ENCODE measurements at places on chromosomes 12 and 14.

DNA sequence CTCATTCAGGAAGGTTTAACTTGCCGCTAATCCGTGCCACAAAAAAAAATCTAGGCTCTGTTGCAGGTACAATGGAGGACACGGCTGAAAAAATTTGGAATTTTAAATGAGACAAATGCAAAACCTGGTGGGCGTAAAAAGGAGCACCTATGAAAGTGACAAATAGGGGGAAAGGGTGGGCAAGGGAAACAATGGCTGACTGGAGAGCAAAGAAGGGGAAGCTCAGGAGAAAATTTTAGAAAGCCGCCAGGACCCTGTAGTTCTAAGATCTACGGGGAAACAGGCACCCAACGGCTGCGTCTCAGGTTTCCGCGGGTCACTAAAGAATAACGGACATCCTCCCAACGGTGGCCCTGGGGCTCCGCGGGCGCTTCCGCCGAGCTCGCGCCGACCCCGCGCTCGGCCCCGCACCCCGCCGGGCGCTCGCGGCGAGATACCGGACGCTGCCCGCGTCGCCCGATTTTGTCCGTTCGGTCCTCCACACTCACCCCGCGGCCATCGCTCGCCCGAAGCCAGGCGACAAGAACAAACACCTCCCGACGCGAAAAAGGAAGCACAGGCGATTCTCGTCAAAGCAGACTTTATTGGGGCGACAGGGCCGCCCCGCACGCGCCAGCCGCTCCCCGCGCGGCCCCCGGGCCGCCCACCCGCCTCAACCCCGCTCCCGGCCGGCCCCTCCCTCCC lies 1.1 kb upstream of the YY1 start:
- peak; percentile 62 for DNase-seq

GRCh38 chr12:9810671-9811070 lies 16.6 kb upstream of the KLRF1 start:
- no peak for DNase-seq

DNA sequence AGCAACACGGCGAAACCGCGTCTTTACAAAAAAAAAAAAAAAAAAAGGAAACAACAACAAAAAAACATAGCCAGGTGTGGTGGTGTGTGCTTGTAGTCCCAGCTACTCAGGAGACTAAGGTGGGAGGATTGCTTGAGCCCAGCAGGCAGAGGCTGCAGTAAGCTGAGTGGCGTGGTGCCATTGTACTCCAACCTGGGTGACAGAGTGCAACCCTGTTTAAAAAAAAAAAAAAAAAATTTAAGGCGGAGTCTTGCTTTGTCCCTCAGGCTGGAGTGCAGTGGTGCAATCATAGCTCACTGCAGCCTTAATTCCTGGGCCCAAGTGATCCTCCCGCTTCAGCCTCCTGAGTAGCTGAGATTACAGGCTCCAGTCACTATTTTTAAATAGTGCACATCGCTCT lies 18.2 kb upstream of the FIGNL2 start:
- DNase-seq, result no peak

DNA sequence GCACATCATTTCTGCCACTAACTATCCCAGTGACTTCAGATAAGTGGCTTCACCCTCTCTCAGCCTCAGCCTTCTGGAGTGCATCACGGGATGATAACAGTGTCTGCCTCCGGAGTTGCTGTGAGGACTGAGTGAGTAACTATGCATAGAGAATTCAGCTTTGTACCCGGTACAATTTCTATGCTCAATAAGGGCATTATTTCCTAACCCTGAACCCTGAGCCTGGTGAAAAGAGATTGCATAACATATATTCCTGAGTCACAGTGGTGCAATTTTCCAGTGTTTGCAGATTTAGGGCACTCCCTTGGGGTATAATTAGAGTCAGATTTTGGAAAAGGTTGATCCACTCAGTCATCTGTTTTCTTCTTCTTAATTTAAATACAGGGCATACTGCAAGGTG lies 181.1 kb downstream of the PTPN11 start:
- peak; percentile 19 for DNase-seq

DNA sequence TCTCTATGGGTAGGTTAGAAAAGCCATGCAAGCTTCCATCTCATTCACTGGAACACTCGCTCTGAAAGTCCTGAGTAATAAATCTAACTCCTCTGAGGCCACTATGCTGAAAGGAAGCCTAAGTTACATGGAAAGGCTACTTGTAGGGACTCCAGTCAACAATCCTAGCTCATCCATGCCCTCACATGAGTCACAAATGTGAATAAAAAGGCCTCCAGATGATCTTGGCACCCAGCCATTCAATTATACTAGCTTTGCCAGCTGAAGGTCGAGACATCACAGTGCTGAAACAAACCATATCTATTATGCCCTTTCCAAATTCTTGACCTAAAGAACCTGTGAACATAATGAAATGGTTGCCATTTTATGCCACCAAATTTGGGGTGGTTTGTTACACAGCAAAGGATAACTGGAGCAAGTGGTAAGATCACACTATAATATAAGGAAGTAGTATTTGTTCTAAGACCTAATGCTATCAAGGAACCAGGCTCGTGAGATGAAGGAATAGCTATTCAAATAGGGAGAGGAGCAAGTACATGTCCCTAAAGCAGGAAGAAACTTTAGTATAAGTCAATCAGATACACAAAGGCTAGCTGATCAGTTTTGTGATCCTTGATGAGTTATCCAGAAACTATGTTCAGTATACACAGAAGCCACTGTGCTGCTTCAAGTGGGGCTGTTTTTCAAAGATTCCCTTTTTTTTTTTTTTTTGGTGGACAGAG lies 142.1 kb downstream of the MED13L start:
- peak; percentile 49 for DNase-seq

GRCh38 chr14:35215110-35215813 lies 76.9 kb upstream of the PSMA6 start:
- DNase-seq, result peak; percentile 61

DNA sequence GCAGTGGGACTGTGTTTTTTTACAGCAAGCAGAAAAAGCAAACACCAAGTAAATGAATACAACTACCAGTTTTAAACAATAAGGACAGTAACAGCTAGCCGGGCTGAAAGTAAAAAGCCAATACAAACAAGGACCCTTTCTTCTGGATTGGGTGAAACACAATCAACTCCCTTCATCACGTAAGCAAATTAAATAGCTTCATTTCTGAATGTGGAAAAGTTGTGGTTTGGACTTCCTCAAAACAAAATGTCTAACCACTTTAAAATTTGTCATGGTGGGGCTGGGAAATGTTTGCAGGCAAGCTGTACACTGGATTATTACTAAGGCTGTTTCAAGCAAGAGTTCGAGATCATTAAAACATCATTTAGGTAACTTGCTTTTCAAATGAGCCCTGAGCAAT lies 47.4 kb downstream of the TCHP start:
- DNase-seq, result peak; percentile 79

GRCh38 chr14:100107236-100107635 lies 42.0 kb downstream of the EVL start:
- DNase-seq, result no peak

- DNase-seq, result no peak
Measured at GRCh38 chr14:101480747-101481530, 80.4 kb upstream of the DIO3 start.

GRCh38 chr12:100927826-100928225 lies 133.2 kb downstream of the ANO4 start:
- DNase-seq, result peak; percentile 60

DNA sequence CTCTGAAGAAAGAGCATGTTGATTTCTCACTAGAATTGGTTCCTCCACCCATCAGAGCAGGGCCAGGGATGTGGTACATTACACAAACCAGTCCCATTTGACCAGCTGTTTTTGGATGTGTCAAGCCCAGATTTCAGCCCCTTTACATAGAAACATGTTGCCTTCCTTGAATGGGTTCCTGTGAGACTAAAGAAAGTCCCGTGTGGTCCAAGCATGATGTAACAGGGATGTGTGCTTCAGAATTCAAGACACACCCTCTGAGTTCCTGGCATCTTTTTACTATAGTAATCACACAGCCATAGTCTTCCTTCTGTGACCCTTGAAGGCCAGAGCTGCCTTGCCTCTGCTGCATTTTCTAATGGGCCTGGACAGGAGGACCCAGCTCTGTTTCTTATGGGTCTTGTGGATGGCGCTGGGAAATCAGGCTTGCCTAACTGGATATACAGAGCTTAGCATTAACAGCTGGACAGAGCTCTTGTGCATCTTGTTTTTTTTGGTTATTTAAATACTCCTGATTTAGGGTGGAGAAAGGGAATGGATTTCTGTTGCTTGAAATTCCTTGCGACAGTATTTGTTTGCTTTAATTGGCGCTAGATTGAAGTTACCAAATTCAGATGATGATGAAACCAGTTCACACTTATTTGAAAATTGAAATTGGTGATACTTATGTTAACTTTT lies 341.0 kb downstream of the ZFP36L1 start:
- peak; percentile 41 for DNase-seq

DNA sequence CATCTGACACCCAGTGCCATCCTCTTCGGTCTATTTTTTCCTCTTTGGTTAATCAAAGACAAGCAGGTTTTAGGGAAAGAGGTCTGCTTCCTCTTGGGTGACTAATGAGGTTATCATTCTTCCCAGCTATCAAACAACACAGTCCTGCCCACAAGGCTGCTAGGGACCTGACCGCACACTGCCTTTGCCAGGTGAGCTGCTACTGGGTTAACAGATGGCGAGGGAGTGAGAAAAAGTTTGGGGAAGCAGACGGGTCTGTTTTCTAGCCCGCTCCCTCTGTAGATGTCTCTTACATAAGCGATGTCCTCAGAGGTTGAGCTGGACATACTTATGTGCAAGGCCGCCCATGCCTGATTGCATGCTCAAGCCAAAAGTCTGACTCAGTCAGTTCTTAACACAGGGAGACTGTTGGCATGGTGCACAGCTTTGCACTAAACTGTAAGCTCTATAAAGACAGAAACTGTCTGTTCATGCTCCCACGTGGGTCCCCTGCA lies 94.1 kb downstream of the SLC15A4 start:
- no peak for DNase-seq

DNA sequence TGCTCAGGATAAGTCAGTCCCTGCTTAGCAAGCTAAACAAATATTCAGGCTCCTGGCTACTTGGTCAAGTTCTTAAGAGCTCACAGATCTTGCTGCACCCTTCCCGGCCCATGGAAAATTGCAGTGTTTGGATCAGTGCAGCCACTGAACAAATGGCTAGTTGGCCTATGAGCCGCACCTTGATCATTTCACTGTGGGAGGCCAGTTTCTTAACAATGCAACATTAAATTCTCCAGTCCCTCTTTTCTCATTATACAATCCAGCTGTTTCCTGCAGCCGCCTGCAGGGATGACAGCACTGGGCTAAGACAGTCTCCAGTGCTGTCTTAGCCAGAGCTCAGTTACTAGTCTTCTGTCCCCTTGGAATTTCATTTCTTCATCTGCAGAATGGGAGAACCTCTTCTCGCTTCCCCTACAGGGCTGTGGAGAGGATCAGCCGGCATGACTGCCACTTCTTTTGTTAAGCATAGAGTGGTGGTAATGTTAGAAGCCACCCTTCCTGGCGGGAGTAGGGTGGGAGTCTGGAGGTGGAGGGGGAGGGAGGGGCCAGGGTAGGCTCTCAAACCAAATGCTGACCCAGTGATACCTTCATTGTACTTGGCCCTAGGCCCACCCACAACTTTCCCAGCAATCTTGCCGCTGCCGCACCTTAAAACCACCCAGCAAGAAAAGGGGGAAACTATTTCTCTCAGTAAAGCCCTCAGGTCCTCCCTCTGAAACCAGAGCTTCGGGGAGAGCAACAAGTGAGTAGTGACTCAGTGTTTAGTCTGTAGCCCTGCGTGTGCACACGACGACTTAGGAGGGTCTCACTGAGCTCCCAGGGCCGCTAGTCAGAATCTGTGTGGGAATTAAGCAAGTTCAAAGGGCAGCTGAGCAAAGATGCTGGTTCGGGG lies 145.7 kb downstream of the NUAK1 start:
- DNase-seq, result peak; percentile 33

DNA sequence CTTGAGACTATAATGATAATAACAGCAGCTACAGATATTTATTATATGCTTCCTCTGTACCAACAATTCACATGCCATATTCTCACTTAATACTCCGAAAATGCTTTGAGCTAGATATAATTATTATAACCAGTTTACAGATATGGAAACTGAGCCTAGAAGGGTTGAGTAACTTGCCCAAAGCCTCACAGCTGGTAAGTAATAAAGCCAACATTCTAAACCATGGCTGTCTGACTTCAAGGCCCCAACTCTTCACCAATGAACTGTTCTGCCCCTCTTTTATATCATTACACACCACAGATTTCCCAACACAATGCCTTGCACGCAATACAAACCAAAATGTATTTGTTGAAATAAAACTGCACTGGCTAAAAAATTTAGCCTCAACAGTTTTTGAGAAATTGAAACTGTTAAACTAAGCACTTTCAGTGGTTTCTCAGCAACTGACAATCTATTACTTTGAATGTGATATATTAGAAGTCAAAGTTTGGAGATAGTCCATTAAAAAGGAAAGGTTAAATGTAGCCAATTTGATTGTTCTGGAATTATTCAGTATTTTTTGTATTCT lies 222.5 kb upstream of the ARHGAP5 start:
- no peak for DNase-seq

DNA sequence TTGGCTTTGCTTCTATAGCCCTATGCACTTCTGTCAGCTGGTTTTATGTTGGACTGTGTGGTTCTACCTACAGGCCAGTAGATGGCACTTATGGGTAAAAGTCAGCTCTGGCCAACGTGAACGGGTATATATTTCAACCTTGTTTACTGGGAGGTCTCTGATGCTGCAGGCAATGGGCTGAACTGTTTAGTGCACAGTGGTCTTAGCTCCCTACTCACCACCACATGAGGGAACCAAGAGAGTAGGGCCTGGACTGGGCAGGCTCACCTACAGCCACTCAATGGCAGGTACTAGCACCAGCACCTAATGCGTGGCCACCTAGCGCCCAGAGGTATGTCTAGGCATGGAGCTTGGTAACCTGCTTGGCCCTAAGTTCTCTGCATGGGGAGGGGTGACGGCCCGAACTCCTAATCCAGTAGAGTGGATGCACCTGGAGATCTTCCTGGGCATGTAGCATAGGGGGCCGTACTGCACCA lies 481.8 kb downstream of the TMEM117 start:
- peak; percentile 10 for DNase-seq

DNA sequence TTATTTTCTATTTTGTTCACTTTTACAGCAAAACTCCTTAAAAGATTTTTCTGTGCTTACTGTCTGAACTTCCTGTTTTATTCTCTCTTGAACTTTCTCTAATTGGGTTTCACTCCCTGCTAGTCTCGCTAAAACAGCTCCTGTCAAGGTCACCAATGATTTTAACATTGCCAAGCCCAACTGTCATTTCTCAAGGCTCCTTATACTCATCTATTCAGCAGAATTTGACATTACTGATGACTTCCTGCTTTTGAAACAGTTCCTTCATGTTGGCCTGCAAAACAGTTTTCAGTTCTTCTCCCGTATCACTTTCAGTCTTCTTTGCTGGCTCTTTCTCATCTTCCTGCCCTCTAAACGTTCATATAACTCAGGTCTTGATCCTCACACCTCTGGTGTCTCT lies 268.5 kb upstream of the USP15 start:
- no peak for DNase-seq

DNA sequence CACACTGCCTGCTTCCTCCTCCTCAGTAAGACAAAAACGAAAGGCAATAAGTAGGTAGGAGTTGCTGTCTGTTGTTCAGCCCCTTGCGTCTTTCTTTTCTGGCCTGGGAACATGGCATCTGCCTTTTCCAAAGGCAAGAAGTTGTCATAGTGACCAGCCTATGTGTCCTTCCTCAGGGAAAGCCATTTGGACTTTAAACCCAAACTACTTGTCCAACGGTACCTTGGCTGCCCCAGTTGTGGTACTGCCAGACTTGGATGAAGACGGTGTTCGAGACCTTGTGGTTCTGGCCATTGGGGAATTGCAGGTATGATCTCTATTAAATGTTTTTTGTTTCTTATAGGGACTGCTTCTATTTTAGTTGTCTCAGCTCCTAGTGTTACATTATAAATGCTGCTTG lies 18.5 kb downstream of the FAM234B start:
- no peak for DNase-seq

All from AG08395 (cell line).